ENCODE measurements at places on chromosomes 2 and 18.

- no peak overlapping the region for H3K4me3 ChIP-seq
- H3K4me1 ChIP-seq, result peaks cover 14% of the 10 kb centered on the region
- H3K36me3 ChIP-seq, result peaks cover 4% of the 10 kb centered on the region
- peak overlapping the region; percentile 65 for H3K27ac ChIP-seq
Observed at GRCh38 chr2:101442042-101442666, 32.8 kb downstream of the RFX8 start.

DNA sequence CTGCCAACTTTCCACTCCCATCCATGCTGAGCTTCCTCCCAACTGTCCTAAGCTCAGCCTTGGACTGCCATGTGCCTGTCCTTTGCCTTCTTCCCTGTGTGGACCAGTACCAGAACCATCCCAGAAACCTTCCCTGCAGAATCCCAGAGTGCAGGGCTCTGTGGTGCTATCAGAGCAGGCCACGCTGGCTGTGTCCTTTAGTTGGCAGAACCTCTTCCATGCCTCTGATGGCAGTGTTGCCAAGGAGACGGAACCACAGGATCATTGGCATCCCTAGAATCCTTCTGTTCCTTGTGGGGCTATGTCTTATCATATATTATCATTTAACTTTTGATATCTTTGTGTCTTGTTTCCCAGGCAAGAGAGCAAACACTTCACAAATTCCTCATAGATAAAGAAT is 73.0 kb upstream of the NOSTRIN start:
- no peak overlapping the region for H3K4me3 ChIP-seq
- no peaks in the 10 kb centered on the region for H3K36me3 ChIP-seq
- H3K27me3 ChIP-seq, result no peaks in the 10 kb centered on the region
- H3K27ac ChIP-seq, result no peak overlapping the region
- DNase-seq, result no peak
- H3K4me1 ChIP-seq, result no peaks in the 10 kb centered on the region

DNA sequence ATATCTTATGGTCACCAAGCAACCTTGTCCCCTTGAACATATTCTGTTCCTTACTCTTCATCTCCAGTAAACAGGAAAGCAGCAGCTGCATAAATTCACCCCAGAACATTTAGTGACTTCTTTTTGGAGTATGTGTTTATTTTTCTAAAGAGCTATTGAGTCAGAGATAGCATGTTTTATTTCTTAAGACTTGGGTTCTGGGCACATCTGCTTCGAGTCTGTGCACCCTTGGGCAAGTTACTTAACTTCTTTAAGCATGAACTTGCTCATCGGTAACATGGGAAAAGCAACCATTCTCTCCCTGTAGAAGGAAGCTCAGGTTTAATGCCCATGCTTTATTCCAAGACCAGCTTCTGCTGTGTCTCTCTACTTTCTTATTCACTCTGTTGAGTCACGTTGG is 309.3 kb upstream of the MEX3C start:
- H3K4me1 ChIP-seq, result no peaks in the 10 kb centered on the region
- no peak overlapping the region for H3K4me3 ChIP-seq
- DNase-seq, result no peak
- H3K27me3 ChIP-seq, result no peaks in the 10 kb centered on the region
- no peak overlapping the region for H3K27ac ChIP-seq
- no peaks in the 10 kb centered on the region for H3K36me3 ChIP-seq

DNA sequence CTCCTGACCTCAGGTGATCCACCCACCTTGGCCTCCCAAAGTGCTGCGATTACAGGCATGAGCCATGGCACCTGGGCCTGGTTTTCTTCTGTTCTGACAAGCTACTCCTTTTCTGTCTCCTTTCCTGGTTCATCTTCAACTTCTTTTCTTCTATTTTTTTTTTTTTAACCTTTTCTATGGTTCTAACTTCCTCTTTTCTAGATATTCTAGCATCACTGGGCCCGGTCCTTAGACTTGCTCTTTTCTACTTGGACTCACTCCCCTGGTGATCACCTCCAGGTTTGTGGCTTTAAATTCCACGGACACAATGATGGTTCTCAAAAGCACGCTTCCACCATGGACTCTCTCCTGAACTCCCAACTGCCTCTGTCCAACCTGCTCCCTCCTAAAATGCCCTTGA is 2.0 kb downstream of the EIF2AK2 start:
- no peak overlapping the region for H3K27ac ChIP-seq
- DNase-seq, result no peak
- H3K4me1 ChIP-seq, result peaks cover 2% of the 10 kb centered on the region
- H3K4me3 ChIP-seq, result peak overlapping the region; percentile 90
- H3K36me3 ChIP-seq, result peaks cover 3% of the 10 kb centered on the region

DNA sequence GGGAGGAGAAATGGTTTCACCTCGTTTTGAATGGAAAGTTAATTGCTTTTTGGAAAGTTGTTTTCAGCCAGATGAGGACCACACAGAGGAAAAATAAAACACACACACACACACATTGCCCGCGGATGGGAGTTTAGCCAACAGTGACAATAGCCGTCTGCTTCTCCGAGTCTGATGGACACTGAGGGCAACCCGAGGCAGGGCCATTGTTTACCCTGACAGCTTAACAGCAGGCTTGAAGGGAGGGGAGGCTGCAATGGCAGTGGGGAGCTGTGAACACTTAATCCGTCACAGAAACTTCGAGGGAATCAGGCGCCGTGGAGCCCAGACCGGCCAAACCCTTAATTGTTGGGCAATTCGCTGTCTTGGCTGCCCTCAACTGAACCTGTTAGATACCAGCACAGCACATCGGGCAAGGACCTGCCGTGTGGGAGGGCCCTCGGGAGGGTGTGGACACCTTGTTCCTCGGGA is 145.9 kb downstream of the ACKR3 start:
- H3K36me3 ChIP-seq, result no peaks in the 10 kb centered on the region
- H3K4me3 ChIP-seq, result no peak overlapping the region
- H3K27ac ChIP-seq, result no peak overlapping the region
- H3K27me3 ChIP-seq, result no peaks in the 10 kb centered on the region
- no peaks in the 10 kb centered on the region for H3K4me1 ChIP-seq

DNA sequence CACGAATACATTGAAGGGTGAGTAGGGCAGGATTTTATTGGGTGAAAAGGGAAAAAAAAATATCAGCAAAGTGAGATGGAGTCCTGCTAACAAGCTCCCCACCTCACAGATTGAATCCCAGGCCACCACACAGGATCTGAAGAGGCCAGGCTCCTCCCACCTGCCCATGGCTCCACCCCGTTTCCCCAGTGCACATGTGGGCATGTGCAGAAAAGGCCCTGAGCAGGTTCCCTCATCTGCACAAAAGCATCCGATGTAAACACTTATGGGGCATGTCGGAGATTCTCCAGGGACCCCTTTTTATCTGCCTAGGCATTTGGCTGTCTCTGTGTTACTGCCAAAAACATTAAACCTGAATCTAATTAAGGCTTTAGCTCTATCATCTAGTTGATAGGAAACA is 35.2 kb downstream of the SKA1 start:
- H3K4me3 ChIP-seq, result no peak overlapping the region
- H3K36me3 ChIP-seq, result no peaks in the 10 kb centered on the region
- no peak for DNase-seq
- no peak overlapping the region for H3K27ac ChIP-seq
- peaks cover 3% of the 10 kb centered on the region for H3K27me3 ChIP-seq

DNA sequence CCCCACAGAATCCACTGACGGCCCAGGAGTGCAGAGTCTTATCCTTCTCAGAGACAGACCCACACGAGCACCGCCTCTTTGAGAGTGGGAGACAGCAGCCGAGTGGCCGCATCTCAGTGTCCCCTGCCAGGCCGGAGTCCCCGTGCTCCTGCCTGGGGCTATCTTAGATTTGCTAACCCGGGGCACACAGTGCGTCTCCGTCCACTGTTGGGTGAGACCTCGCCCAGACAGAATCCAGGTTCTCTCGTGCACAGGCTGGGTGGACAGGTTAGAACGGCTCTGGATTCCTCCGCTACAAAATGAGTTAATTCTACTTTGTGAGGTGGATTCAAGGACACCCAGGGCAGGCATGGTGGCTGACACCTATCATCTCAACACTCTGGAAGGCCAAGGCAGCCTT is 88.3 kb downstream of the ZNF516 start:
- H3K36me3 ChIP-seq, result peaks cover 1% of the 10 kb centered on the region
- no peaks in the 10 kb centered on the region for H3K27me3 ChIP-seq
- no peak overlapping the region for H3K4me3 ChIP-seq
- H3K27ac ChIP-seq, result no peak overlapping the region
- DNase-seq, result no peak
- no peaks in the 10 kb centered on the region for H3K4me1 ChIP-seq

DNA sequence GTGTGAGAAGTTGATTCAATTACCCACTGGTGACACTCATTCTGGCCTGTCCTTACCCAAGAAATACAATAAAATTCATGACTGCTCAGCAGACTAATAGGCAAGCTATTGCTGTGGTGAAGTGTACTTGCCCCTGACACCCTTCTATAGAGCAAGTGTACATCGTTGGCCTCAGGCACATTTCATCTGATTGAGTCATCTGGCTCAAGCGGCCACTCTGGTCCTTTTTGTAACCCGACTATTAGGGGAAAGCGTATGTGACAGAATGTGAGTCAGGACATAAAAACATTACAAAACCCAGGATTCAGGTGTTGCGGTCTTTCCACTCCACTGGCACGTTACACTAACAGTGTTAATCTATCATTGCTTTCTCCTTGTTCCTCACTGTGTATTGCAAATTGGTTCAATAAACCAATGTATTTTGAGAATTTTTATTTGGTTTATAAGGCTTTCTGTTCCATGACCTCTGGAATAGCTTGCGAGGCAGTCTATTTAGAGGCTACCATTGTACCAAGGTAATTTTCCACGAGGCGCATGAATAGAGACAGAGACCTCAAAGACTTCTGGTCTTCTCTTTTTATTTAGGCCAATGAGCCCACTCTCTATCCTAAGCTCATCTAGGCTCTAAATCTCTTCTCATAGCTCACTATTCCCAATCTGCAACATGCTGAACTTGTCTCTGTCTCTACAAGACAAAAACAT is 10.2 kb upstream of the TTC32 start:
- peaks cover 2% of the 10 kb centered on the region for H3K4me1 ChIP-seq
- H3K36me3 ChIP-seq, result no peaks in the 10 kb centered on the region
- H3K4me3 ChIP-seq, result no peak overlapping the region
- no peaks in the 10 kb centered on the region for H3K27me3 ChIP-seq
- H3K27ac ChIP-seq, result no peak overlapping the region
- peak; percentile 97 for DNase-seq

- no peaks in the 10 kb centered on the region for H3K36me3 ChIP-seq
- H3K27me3 ChIP-seq, result no peaks in the 10 kb centered on the region
- DNase-seq, result no peak
- no peak overlapping the region for H3K27ac ChIP-seq
- no peak overlapping the region for H3K4me3 ChIP-seq
Observed at GRCh38 chr2:37918742-37919186, 6.3 kb upstream of the RMDN2 start.

GRCh38 chr18:22683196-22683676 is 249.9 kb upstream of the RBBP8 start:
- no peaks in the 10 kb centered on the region for H3K36me3 ChIP-seq
- H3K4me3 ChIP-seq, result no peak overlapping the region
- H3K4me1 ChIP-seq, result no peaks in the 10 kb centered on the region

DNA sequence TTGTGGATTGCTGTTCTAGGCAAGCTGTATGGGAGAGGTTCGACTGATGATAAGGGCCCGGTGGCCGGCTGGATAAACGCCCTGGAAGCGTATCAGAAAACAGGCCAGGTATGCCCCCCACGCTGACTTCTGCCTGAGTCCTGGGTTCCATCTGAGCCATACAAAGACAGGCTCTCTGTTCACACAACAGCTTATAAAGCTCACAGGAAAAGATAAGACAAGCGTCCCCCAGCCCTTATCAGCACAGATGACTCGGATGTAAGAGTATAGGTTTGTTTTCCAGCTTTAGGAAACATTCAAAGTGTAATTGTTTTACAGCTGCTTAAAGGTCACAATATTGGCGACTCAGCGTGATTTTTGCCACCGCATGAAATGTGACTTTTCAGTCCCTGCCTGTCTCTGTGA is 12.7 kb downstream of the CNDP2 start:
- H3K36me3 ChIP-seq, result peaks cover 22% of the 10 kb centered on the region
- H3K27me3 ChIP-seq, result no peaks in the 10 kb centered on the region
- no peak for DNase-seq
- no peaks in the 10 kb centered on the region for H3K4me1 ChIP-seq
- H3K27ac ChIP-seq, result no peak overlapping the region

GRCh38 chr2:212451786-212452231 is 86.8 kb downstream of the ERBB4 start:
- H3K27ac ChIP-seq, result no peak overlapping the region
- no peaks in the 10 kb centered on the region for H3K36me3 ChIP-seq
- no peaks in the 10 kb centered on the region for H3K4me1 ChIP-seq
- H3K4me3 ChIP-seq, result no peak overlapping the region

DNA sequence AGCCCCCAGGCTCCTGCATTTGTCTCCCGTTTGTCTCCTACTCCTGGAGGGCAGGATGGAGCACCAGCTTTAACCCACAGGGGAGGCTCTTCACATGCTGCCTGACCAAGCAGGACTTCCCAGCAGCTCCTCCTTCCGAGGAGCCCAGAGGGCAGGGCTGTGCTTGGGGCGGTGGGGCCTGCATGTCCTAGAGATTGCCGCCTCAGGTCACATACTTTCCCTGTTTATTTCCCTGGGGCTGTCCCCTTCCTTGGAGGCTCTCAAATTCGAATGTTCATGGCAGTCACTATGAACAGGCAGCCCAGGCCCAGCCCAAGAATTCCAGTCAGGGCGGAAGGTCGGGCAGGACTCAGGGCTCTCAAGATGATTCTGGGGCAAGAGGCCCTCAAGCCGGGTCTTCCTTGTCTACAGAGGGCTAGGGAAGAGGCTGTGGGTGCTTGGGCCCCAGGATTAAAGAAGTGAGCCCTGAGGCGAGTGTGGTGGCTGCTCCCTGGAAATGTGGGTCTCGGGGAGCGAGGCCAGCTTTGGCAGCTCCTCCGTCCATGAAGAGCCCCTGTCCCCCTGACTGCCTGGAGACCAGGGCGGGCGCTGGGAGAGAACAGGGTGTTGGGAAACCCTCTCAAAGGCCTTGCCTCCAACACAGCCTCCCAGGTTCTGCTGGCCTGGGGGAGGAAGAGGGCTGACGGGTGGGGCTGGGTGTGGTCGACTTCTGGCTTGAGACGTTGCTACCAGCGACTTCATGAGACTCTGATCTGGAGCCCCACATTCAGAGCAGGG is 48.9 kb upstream of the HPCAL1 start:
- H3K4me3 ChIP-seq, result no peak overlapping the region
- H3K27ac ChIP-seq, result no peak overlapping the region
- H3K4me1 ChIP-seq, result no peaks in the 10 kb centered on the region
- no peaks in the 10 kb centered on the region for H3K36me3 ChIP-seq
- H3K27me3 ChIP-seq, result peaks cover 13% of the 10 kb centered on the region

GRCh38 chr18:9188359-9189231 is 52.0 kb downstream of the ANKRD12 start:
- H3K27ac ChIP-seq, result no peak overlapping the region
- H3K36me3 ChIP-seq, result no peaks in the 10 kb centered on the region
- no peak for DNase-seq
- no peaks in the 10 kb centered on the region for H3K27me3 ChIP-seq
- no peak overlapping the region for H3K4me3 ChIP-seq

- H3K36me3 ChIP-seq, result no peaks in the 10 kb centered on the region
- DNase-seq, result no peak
Observed at GRCh38 chr2:134674687-134675086, 44.1 kb downstream of the TMEM163 start.

All from fibroblast of lung (primary cell).